ENCODE measurements at places on chromosomes 1 and 21.
A peak's percentile ranks its signal among the peaks of the same experiment; 100 is the strongest.

- no peak for DNase-seq
These were observed 52.0 kb upstream of the TINAGL1 start for GRCh38 chr1:31524186-31524901.

- no peak for DNase-seq
These were observed 21.2 kb downstream of the NECAP2 start for GRCh38 chr1:16461681-16462080.

- no peak for DNase-seq
These were observed 57.4 kb upstream of the CXADR start for GRCh38 chr21:17455451-17455850.

- DNase-seq: peak; percentile 3
These were observed 3.2 kb upstream of the SAMD13 start for GRCh38 chr1:84298328-84298683.

GRCh38 chr21:33124889-33125288 is 54.9 kb downstream of the OLIG1 start:
- DNase-seq: no peak

DNA sequence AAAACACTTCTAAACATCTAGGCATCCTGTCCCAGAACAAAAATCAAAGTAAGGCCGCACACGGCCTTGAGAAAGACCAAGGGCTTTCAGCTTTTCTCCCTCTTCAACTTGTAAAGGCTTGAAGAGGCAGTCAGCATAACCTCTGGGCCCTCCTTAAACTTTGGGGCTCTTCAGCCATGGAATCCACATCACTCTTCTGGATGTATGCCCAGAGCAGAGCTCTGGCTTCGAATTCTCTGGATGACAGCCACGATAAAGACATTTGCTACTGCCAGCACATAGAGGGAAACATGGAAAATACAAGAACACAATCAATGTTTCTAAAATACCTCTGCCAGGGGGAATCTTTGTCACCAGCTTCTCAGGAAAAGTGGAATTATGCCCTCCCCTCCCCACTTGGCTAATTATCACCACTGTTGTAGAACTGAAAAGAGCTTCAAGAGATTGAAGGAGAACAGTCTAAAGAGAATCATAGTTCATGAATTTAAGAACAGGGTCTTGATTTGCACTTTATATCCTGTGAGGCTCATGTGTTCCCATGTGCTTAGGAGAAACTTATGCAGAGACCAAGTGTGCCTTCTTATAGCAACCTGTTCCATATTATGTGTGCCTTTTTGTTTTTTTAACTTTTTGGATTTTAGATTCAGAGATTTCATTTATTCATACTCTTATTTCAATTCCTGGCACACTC is 39.0 kb upstream of the DPT start:
- no peak for DNase-seq

DNA sequence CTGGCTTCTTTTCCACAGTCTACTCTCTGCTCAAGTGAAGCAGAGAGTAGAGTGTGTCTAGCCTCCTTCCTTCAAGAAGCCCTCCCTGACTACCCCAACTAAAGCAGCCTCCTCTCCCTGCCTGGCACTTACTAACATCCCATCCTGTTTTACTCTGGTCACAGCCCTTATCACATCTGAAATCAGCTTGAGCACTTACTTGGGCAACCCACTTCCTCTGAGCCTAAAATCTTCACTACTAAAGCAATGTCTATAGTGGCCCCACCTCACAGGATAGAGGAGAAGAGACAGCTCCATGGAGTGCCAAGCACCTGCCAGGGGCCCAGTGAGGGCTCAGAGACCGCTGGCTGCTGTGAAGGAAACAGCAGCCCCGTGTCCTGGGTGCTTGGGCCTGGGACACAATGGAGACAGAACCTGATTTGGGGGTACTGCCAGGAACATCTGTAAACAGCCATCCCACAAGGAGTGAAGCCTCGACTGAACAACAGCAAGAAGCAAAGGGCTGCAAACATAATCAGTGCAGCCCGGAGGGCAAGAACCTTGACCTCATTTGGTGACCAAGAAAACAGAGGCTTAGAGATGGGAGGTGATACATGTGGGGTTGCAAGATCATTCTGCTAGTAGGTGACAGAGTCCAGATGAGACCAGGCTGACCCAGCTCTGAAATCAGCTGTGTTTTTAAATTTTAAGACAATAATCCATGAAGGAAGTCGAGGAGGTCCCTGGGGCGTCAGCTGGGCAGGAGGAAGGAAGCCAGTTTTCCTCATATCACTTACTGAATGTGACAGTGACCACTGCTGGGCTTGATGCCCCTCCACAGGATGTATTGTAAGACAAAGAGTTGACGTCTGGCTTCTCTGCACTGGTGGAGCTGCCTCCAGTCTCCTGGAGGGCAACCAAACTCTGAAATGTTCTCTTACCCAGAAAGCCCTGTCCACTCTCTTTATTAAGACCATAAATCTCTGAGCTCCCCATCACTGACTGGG is 710.6 kb downstream of the MATN1 start:
- DNase-seq: no peak

- DNase-seq: no peak
These were observed 50.5 kb downstream of the ACTN2 start for GRCh38 chr1:236736761-236737160.

Measured in stimulated activated CD8-positive, alpha-beta memory T cell treated with anti-CD3 and anti-CD28 coated beads, Interleukin-4, amount 100 ng/mL, for 4 hours (primary cell).